ENCODE measurements at places on chromosomes 5 and 9. TPM values are rescaled to one million over a fixed set of nuclear protein-coding genes. Genes with fewer than 3 reads are reported as not detected.

The ALDOB gene
- not detected for polyA plus RNA-seq

DNA sequence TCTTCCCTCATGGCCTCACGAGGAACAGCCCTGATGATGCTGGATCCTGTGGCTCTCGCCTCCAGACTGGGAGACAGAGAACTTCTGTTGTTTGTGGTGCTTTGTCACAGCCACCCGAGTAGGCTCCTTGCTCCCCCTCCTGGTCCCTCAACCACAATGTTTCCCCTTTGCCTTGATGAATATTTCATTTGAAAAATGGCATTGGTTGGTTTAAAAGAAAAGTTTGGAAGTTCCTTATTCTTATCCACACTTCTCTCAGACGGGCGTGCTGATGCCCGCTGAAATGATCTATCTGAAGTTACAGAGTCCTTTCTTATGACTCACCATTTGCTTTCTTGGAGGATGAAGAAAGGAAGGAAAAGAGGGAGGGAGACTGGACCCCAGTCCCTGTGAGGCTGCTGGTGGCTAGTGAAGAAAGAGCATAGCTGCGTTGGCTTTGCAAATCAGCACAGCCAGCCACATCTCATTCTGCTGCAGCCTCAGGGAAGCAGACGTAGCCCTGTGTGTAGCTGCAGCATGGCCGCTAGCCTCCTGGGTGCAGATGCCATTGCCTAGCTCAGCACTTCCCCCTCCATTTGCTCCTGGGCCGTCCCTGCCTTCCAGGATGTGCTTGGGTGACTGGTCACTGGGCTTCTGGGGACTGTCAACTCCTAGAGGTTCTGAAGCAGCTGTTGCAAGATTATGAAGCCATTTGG is 185.9 kb downstream of the ERCC6L2 start:
- no peak for DNase-seq

DNA sequence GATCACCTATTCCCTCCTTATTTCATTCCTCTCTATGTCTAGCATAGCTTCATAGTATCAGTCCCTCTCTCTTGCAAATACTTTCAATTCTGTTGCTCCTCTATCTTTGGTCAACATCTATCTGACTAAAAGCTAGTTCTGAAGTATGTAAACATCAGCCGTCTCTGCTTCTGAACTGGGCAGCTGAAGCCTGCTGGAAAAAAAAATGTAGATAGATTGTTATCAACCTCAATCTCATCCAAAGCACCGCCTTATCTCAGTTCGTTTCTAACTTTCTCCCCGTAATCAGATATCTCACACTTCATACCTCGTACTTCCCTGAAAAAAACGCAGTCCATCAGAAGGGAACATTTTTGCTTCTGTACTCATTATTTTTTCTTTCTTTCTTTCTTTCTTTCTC is 4.5 kb upstream of the SEMA6A start:
- no peak for DNase-seq

- DNase-seq = no peak
These were observed 220.6 kb downstream of the CTNND2 start for GRCh38 chr5:11683666-11684065.

DNA sequence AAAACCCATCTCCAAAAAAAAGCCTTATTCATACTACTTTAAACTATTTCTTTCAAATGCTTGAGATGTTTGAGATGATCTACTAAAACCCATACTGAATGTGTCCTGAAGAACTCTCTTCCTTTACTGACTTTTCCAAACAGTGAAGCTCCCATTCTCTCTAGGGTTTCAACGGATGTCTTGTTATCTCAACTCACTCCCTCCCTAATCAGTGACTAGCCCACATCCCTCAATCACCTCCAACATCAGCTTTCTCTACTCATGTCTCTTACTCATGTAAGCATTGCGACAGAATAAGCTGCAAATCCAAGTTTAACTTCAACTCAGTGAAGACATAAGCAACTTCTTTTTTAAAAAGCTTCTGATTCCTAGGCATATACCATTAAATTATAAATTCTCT is 42.1 kb downstream of the WDR41 start:
- no peak for DNase-seq
